ENCODE measurements at places on chromosomes 16 and 17.
A peak's percentile ranks its signal among the peaks of the same experiment; 100 is the strongest.

- DNase-seq, result no peak
These were observed 112.0 kb downstream of the ZFHX3 start for GRCh38 chr16:72935896-72936295.

DNA sequence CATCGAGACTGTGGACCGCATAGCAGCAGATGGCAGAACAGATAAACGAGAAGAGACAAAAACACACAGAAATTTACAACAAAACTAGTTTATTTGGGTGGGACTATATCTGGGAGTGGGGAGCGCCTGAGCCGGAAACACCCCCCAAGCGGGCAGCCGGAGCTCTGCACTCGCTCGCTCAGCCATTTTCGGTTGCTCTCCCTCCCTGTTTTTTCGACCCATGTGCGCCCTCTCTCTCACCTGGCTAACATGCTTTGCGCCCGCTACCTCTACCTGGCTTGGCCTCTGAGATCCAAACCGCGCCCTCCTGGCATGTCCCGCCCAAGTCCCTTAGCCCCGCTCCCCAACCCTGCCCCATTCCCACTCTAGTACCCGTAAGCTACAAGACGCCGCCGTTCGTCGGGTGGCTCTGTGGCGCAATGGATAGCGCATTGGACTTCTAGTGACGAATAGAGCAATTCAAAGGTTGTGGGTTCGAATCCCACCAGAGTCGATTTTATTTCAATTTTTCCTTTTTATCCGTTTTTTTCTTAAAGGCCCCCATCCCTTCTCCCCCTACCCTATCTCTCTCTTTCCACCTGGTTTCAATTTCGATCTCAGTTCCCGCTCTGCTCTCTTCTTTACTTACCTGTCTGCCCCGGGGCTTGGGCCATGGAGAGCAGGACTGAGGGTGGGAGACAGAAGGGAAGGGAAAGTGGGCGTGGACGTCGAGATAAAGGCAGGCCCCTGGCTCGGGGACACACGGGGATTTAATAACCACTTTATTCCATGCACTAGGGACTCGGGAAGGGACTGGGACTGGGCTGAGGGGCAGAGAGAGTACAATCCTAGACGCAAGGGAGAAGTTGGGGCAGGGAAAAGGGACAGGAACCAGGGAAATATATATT, 2.4 kb upstream of the ALOXE3 start:
- DNase-seq, result no peak

GRCh38 chr17:945672-946071, 33.9 kb downstream of the NXN start:
- DNase-seq, result no peak

DNA sequence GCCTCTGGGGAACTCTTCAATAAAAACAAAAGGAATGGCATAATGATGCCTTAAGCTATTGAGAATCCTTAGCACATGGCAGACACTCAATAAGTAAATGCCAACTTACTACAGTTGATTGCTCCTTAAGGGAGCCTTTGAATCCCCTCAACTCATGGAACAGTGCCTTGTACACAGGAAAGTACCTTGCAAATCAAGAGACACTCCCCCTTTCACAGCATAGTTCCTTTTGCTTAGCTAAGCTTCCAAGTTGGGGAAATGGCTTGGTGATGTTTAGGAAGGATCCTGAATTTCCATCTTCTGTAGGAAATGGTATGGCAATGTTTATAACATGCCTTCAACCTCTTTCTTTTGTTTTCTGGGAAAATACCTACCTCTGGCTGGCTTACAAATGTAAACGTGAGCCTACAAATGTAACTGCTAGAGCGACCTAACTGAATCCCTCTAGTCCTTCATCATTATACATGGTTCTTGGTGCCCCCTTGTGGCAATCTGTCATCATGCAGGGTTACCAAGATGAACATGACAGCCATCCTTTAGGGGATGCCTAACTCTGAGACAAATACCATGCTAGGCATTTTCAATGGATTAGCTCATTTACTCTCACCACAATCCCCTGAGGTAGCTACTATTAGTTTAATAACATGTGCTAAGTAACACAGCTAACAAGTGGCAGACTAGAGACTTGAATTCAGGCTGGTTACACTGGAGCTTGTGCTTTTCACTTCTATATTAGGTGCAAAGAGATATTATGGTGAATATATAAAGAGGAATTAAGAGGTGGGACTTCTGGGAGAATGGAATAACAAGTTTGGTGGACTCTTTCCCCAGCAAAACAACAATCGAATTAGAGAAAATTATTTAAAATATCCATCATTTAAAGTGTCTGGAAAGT, 65.0 kb downstream of the MMD start:
- DNase-seq, result peak; percentile 58

DNA sequence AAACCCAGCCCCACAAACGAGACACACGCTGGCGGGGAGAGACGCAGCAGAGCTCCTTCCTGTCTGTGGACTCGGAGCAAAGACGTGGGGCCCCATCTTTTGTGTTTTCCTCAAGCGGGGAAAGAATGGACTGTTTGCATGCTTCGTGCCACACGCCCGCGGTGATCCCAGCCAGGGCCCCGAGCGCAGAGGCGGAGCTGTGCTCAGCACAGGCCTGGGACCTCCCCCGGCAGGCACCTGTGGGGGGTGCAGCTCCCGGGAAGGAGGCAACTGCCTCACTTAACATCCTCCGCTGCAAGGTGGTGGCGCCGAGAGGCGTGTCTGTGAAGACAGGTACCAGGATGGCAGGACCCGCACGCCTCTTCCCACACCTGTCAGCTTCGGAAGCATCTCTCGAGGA, 19.1 kb downstream of the TRARG1 start:
- DNase-seq, result no peak

DNA sequence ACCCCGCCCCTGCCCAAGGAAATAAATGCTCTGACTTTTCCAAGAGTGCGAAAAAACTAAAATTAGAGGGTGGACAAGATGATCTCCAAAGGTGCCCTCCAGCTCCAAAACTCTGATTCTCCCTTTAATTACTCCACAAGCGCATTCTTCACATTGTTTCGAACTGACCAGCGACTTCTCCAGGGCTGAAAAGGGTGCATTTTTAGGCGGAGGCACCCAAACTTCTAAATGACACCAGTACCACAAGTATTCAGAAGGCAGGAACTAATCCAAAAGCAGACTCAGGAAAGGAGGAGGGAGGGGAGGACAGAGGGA, 750 bp downstream of the ZFHX3 start:
- no peak for DNase-seq

- peak; percentile 63 for DNase-seq
These were observed 611 bp upstream of the ANKRD40 start for GRCh38 chr17:50708050-50709000.

- DNase-seq, result no peak
These were observed 3.0 kb downstream of the APPBP2 start for GRCh38 chr17:60522889-60523626.

- no peak for DNase-seq
These were observed 13.8 kb downstream of the NETO2 start for GRCh38 chr16:47129755-47130435.

DNA sequence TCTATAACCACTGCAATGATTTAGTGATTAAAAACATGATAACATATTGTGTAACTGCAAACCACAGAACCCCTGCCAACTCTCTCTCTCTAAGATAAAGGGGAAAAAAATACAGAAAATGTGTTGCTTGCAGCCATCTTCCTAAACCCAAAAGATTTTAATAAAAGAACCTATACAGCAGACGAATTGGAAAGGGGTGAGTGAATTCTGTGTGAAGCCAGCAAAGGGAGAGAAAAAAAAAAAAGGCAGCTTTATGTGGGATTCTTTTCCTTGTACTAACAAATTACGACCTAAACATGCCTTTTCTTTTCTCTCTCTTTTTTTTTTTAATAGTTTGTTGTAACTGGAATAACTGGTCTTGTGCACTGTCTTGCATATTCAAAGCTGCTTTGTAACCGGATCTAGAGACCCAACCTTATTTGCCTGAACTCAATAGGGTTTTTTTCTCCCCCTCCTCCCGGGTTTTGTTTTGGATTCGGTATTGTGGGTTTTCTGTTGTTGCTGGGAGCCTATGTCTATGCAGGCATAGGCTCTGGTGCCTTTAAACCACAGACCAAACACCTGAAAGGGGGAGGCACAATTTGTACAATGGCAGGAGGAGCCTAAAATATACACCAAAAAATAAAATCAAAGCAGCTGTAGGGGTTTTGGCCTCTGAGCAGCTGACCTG, 7.0 kb upstream of the ZFHX3 start:
- no peak for DNase-seq

GRCh38 chr17:67441052-67441895, 64.2 kb downstream of the PITPNC1 start:
- peak; percentile 8 for DNase-seq

GRCh38 chr16:79599256-79599836, 1.2 kb downstream of the MAF start:
- DNase-seq, result peak; percentile 55

- no peak for DNase-seq
These were observed 50.5 kb downstream of the CBFA2T3 start for GRCh38 chr16:88926374-88926990.

GRCh38 chr16:10578474-10579316, 1.7 kb downstream of the EMP2 start:
- no peak for DNase-seq

GRCh38 chr17:20200016-20200795, 191.0 kb downstream of the SPECC1 start:
- DNase-seq, result no peak

- no peak for DNase-seq
These were observed 145.6 kb downstream of the ENGASE start for GRCh38 chr17:79220201-79220712.

GRCh38 chr16:50705436-50706110, 12.2 kb downstream of the NOD2 start:
- DNase-seq, result no peak

GRCh38 chr17:81948635-81949378, 1.8 kb upstream of the MYADML2 start:
- no peak for DNase-seq

DNA sequence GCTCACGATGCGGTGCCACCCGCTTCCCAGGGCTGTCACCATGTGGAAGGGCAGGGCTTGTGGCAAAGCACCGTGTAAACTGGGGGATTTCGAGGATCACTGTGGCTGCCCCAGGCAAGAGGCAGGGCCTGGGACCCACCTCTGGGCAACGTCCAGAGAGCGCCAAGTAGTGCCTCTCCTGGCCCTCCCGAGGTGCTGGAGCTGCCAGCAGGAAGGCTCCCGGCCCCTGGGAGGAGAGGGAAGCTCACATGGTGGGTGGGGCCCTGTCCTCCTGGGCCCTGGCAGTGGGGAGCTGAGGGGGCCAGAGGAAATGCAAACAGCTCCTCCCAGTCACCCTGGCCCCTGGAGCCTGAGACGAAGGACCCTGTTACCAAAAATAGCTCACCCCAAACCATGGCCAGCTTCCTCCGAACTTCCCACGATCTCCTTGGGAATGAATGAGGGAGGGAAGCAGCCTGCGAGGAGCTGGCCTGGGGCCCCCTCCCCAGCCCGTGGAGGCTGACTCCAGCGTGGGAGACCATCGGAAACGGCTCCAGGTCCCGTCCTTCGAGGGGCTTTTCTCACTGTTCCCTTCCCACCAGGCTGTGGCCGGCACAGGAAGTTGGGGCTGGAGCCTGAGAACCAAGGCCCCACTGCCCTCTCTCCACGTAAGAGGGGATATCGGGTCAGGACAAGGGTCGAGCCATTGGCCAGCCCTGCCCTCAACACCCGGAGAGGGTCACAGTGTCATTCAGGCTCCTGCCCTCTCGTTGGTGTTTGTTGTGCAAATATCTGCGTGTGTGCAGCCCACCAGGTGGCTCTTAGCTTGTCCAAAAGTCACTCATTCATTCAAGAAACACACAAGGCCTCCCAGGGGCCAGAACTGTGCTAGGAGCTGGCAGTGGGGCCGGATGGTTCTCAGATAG, 17.7 kb downstream of the VASN start:
- no peak for DNase-seq

DNA sequence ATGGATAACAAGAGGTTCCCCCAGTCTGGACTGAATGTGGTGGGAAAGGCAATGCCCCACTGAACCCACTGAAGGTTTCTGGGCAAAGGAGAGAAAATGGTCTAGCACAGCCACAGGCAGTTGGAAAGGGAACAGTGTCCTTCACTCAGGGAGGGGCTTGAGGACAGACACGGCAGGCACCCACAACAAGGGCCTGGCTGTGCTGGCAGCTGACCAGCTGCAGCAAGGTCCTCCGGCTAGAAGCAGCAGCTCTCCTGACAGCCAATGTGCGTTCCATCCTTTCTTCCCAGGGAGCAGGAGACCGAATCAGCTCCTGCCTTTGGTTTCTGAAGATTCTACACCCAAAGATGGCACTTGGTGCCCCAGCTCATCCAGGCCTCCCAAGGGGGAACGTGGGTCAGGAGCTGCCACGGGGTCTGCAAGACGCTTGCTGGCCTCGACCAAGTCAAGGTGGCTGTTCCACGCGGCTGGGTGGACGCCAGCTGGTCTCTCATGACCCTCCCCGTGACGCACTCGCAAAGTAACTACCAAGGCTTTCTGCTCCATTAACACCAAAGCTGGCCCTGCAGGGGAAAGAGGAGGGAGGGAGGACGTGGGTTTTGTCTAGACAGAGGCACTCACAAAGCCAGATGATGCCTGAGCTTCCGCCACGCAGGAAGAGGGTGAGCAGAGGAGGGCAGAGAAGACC, 11.1 kb downstream of the ABR start:
- no peak for DNase-seq

GRCh38 chr16:19769239-19769638, 51.2 kb downstream of the IQCK start:
- no peak for DNase-seq

- no peak for DNase-seq
These were observed 92.3 kb downstream of the VPS53 start for GRCh38 chr17:622356-622755.

GRCh38 chr16:31470615-31471014, 1.3 kb upstream of the TGFB1I1 start:
- DNase-seq, result no peak

- DNase-seq, result no peak
These were observed 526 bp downstream of the MRPS23 start for GRCh38 chr17:57849163-57849873.

DNA sequence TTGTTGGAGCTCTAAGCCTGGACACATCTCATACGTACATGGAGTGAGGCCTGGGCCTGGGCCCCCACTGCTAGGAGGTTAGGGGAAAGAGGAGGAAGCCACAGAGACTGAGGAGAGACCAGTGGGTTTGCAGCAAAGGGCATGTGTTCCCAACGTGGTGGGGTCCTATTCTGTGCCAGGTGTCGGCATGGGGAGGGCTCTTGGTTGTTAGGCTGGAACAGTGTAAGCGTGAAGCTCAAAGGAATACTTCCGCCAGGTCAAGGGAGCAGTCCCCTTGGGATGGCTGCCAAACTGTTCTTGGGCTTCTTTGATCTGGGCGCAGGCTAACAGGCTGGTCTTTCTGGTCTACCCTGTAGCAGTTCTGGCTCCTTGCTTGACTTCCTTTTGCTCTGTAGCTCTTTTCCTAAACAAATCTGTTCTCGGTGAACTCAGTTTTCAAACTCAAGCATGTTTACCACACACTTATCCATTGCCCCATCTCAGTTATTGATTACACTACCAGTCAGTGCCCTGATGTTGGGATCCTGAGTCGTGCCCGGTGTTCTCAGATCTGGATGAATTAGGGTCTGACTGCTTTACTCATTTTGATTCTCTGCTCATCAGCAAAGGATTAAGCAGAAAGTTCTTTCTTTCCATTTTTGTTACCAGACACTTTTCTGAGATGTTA, 36.4 kb downstream of the GPT2 start:
- DNase-seq, result no peak
